A172 (cell line): ENCODE measurements at places on chromosomes 1 and 21. TPM values are rescaled to one million over a fixed set of nuclear protein-coding genes. Genes with fewer than 3 reads are reported as not detected.

OR2M2 gene
- 0.14 TPM in 1 of 2 replicates, not detected in the other for total RNA-seq

DNA sequence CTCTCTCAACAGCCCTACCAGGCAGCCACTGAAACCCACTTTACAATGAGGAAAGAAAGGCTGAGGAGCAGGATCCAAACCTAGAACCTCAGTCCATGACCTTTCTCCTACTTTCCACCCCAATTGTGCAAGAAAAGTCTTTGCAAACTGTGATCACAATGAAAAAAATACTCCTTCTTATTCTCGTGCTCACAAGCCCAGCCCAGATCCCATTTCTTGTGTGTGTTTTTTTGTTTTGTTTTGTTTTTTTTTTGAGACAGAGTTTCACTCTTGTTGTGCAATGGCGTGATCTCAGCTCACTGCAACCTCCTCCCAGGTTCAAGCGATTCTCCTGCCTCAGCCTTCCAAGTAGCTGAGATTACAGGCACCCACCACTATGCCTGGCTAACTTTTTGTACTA is 97.7 kb downstream of the CRYAA start:
- DNase-seq: no peak

GRCh38 chr1:79633456-79633855 is 626.9 kb upstream of the ADGRL4 start:
- peak; percentile 14 for DNase-seq

DNA sequence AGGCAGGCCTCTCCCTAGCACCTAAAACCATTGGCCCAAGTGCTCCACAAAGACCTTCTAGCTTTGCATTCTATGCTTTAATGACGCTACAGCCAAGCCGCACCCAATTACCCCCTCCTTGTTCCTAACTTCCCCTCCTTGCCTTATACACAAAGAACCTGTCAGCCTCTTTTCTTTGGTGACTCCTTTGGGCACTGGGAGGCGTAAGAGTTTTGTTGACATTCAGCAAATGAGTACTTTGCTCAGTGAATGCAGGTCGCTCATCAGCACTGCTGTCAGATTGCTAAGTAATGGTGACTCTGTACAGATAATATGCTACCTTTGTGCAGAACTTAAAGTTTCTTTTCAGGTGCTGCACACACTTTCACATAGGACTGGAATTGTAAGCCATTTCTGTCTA is 187.6 kb upstream of the FAM78B start:
- no peak for DNase-seq

DNA sequence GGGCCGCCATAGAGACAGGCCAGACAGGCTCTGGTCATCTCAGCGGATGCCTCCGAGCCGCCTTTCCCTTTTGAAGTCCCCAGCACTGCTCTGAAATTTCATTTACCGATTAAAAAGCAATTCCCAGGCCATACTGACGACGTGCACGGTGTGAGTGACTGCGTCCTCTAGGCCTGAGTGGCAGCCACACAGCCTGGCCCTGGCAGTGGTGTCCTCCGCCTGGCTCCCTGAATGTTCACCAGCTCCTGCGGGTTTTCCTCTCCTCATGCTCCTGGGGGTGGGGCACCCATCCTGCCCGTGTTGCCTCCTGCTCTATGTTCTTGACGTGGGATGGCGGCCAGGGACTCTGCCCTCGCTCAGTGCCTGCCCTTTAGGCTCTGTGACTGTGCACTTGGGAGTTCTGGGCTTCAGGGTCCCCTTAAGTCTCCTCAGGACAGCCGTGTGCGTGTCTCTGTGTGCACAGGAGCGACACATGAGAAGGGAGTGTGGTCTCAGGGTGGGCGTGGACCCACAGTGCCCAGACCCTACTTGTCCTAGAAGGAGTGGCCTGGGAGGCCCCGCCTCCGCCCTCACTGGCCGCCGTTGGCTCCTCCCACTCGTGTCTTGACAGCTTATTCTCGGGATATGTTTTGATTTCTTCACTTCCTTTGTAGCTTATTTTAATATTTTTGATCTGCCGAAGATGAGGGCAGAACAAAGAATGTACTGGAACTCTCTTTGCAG is 3.6 kb downstream of the SKI start:
- no peak for DNase-seq

TACSTD2 gene
- total RNA-seq: not detected in 2 replicates

LRRC7 gene
- total RNA-seq: 0.28 and 0.43 TPM in 2 replicates

- DNase-seq: peak; percentile 66
These were observed 73.2 kb upstream of the ADGRL4 start for GRCh38 chr1:79079770-79080169.

- no peak for DNase-seq
These were observed 547.8 kb downstream of the NPHP4 start for GRCh38 chr1:5444396-5444795.

DNA sequence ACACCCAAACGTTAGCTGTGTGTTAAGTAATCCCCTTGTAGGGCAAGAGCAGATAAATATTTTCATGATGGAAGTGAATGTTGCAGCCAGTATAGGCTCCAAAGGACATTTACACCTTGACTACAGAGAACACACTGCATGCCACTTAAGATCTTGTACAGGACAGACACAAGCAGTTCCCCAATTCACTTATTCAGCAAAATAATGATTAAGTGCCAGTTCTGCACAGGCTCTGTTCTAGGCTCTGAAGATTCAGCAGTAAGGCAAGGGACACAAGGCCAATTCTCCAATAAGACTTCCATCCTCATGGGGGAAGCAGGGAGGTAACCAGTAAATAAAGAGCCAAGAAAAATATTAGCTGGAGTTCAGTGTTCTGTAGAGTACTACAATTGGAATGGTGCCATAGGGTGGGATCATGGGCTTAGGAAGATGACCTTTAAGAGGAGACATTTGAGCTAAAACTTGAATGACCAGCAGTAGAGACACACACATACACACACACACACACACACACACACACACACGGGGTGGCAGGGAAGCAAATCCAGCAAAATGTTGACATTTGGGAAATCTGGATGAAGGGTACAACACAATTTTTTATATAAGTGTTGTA is 199.9 kb upstream of the JUN start:
- DNase-seq: no peak

CYB5RL gene
- 7.3 and 9.2 TPM in 2 replicates for total RNA-seq

GRCh38 chr21:16707274-16707673 is 805.6 kb upstream of the CXADR start:
- no peak for DNase-seq

DNA sequence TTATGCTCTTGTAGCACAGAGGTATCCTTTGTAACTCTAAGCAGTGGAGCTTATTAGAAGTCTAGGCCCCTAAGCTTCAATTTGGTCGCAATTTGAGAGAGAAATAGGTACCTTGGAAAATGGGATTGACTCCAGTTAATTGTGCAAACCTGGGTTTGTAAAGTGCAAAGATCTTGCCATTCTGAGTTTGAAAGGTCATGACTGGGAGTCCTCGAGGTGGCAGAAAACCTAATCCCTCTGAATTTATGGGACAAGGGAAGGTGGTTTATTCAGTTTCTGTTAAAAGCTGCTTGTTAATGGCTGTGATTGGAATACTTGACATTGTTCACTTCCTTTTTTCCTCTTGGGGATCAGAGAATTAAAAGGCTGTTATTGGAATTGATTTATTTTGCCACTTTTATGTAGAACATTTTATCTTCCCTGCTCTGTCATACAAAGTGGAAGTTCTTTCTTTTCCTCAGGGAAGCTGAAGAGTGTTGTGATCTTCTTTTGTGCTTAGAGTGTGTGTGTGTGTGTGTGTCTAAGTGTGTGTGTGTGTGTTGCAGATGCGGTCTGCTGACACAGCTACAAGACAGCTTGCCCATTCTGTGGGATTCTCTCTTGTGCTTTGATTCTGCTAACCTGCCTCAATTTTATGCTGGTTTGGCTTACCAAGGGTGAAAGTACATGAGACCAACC is 144.5 kb downstream of the SPATA46 start:
- no peak for DNase-seq

PEAR1 gene
- 2.8 and 3.1 TPM in 2 replicates for total RNA-seq

DNA sequence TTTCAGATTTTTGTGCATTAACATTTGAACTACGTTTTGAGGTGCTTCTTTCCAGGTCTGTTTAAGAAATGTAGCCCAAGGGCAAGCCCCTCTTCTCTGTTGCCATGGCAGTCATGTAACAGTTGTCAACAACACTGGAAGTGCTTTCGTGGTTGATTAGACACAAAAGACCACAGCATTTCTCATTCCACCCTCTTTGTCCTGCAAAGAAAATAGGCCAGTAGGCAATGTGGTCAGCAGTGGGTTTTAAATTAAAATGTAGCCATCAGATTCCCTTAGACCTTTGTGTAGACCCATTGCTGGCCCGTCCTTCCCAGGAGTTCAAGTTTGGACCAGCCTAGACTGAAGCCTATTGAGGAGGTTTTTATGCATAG is 35.4 kb downstream of the VANGL1 start:
- DNase-seq: no peak

DNA sequence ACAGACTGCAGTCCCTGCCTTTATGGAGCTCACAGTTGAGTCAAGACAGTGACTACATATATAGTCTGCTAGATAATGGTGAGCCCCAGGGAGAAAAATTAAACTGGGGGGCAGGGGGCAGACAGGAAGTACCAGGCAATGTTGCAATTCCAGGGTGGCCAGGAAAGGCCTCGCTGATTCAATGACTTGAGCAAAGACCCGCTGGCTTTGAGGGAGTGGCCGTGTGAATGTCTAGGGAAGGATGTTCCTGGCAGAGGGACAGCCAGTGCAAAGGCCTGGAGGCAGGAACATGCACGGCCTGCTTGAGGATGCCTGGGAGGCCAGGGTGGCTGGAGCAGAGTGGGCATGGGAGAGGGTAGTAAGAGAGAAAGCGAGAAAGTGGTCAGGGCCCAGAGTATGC is 23.0 kb upstream of the EPHA8 start:
- peak; percentile 4 for DNase-seq

DNA sequence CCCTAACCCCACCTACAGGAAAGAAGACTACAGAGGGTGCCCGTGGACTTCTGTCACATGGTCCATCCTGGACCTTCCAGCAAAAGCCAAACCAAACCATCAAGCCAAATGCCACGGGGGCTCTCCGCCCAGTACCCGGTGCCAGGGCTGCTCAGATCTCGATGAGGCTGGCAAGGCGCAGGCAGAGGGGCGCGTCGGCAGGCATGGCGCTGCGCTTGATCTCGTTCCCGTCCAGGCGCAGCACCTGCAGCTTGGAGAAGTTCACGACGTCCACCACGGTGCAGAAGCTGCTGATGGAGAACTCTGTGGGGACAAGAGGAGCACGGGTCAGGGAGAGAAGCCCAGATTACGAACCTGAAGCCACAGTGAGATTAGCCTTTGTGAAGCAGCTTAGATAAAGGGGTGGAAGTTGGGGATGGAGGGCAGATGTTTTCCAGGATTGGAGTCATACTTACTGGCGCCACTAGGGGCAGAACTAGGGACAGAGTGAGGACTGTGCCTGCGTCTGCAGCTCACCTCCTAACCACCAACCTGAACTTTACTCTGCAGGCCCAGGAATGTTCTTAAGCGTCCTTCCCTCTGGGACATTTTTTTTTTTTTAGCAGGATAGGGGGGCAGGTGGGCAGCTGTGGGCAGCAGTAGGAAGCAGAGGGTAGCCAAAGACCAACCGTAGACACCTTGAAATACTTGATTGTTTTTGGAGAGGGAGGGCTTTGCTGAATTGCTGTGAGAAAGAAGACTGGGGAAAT is 8.6 kb downstream of the FMOD start:
- DNase-seq: peak; percentile 62

DNA sequence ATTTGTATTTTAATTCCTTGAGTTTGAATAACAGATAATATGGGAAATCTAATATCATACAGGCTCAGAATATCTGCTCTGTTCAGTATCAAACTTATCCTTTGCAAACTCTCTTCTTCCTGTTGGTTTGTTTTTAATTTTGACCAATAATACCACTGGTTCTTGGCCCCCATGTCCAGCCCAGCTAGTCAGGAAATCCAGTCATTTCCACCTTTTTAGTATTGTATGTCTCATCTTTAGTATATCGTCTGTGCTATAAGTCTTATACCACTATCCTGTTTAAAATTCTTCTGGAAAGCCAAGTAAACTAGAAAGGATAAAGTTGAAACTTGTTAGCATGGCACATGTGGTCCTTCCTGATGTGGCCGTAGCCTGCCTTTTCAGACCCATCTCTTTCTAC is 10.7 kb downstream of the SCCPDH start:
- no peak for DNase-seq

- DNase-seq: no peak
These were observed 409.9 kb upstream of the ESRRG start for GRCh38 chr1:217133092-217133491.

TDRD5 gene
- not detected in 2 replicates for total RNA-seq

GRCh38 chr21:38773099-38774061 is 32.3 kb upstream of the ETS2 start:
- peak; percentile 96 for DNase-seq

ANXA9 gene
- 18.2 and 20.6 TPM in 2 replicates for total RNA-seq

DNA sequence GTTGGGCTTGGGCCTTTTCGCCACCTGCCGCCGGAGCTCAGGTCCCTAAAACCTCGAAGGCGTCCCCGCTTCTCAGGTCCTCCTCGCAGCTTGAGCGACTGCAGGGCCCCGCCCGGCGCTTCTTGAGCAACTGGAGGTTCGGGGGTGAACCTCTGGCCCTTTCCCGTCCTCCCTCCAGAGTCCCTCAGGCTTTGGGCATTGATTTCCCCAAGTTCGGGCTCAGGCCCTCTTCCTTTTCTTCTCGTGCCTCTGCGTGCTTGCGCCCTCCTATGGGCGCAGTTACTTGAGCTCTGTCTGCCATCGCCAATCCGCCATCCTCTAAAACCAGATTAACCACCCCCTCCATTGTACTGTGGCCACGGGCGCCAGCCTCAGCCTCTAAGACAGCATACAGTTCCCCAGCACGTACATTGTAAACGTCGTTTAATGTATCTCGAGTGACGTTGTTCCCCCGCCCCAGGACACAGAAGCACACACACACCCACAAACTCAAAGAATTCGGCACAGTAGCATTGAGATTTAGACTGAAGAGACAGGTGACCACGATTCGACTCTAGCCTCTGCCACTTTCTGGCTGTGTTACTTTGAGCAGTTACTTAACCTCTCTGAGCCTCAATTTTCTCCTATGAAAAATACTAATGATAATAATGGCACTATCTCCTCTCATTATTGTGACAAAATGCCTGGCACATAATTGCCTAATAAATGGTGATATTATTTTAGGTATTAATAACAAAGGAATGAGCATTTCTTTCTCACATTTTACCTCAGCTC is 22.6 kb downstream of the BTG2 start:
- DNase-seq: peak; percentile 26

- DNase-seq: peak; percentile 89
These were observed 53.4 kb downstream of the MPZL1 start for GRCh38 chr1:167775178-167775577.

SLC44A5 gene
- total RNA-seq: 3.4 and 3.7 TPM in 2 replicates

TMEM61 gene
- not detected in 2 replicates for total RNA-seq
